ENCODE measurements at places on chromosomes 5 and 9.
A peak's percentile ranks its signal among the peaks of the same experiment; 100 is the strongest.

DNA sequence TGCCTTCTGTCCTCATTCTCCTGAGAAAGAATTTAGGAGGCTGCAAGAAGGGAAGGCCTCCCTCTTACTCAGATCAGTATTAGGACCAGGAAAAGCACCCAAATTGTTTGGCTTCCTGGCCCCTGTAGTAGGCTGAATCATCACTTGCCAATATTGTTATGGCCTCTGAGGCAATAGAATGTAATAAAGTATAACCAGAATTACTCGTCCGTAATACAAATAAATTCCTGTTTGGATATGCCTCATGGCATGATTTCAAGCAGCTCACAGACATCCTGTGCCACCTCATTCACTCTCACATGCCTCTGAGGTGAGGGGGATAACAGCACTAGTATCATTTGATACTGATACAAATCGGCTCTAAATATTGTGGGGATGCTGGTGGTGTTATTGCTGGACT is 427.3 kb downstream of the ISL1 start:
- peak; percentile 26 for DNase-seq

DNA sequence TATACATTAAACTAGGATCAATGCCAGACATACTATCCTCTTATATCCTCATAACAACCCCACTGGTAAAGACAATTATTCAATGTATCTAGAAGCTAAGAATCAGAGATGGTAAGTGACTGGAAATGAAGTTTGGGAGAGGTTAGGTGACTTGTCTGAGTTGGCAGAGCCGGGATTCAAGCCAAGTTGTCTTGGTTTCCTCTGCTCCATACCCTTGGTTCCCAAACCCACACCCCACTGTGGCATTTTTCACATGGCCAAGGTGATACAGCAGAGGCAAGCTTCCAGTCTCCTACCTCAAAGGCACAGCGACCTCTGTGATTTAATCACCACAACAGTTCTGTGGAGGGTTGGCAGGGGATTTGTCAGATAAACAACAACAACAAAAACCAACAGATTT is 34.7 kb upstream of the ADRB2 start:
- DNase-seq, result no peak

DNA sequence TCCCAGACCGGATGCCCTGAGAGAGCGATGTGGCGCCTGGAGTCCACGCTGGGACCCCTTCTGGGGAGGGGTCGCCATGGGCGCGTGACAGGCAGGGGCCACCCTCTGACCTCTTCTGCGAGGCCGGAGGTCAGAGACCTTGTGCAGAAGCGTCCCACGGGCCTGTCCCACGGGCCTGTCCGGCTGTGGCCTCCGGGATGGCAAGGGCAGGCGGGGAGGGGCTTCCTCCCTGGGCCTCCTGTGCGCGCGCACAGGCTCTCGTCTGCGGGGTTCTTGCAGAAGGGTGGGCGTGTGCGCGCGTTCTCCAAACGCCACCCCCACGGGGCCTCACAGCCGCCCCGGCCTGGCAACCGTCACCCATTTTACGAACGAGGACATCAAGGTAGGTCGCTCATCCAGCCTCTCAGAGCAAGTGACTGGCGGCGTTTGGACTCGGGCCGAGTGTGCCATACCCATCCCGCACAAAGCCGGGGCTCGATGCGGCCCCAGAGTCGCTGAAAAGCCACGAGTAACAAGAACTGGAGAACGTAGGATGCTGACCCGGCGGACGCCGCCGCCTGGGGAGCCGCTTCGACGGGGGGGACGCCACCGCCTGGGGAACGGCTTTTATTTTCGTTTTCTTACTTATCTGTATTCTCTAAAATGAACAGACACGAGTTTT is 897 bp downstream of the AHRR start:
- DNase-seq, result no peak

DNA sequence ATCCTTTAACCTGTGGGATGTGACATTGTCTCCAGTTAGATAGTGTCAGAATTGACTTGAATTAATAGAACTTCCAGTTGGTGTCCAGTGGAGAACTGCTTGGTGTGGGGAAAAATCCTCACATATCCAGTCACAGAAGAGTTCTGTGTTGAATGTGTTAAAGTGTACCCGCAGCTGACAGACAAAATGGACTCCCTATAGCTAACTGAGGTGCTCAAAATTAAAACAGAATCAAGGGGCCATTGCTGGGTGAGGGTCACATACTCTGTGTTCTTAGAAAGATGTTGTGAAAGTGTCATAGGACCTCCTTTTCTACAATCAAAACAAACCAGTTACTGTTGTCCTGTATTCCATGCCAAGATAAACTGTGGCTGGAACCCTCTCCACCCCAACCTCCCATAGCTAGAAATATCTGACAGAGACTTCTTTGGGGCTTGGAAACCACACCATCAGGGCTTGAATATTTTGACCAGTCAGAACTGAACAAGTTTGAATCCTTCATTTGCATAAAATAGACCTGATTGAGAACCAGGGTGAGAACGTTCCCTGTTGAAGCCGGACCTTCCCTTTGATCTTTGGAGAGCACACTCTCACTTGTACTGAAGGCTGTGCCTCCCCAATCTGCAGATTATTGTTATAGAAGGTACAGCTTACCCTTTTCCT is 164.0 kb upstream of the ZNF608 start:
- DNase-seq, result no peak

DNA sequence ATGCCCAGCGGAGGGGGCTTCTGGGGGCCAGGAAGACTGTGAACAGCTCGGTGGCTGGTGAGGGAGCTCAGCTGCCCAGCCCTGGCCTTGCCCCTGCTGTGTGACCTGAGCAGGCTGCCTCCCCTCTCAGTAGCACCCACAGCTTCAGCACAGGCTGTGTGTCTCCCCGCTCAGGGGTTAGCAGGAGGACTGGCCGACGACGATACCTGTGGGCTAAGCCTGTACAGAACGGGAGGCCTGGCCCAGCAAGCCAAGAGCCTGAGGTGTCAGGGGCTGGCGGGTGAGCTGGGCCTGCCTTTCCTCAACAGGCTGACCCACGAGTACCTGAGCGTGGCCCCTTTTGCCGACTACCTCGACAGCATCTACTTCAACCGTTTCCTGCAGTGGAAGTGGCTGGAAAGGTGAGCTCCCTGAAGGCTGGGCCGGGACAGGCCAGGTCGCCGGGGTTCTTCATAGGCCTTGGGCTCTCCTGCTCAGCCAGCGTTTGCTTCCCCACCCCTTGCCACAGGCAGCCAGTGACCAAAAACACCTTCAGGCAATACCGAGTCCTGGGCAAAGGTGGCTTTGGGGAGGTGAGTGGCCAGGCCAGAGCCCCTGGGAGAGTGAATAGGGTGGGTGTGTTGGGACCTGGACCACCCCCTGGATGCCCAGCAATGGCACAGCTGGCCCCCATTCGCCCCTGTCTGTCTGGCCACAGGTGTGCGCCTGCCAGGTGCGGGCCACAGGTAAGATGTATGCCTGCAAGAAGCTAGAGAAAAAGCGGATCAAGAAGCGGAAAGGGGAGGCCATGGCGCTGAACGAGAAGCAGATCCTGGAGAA is 6.6 kb downstream of the GRK6 start:
- no peak for DNase-seq

- DNase-seq, result no peak
Observed at GRCh38 chr9:99358668-99359067, 136.6 kb downstream of the SEC61B start.

DNA sequence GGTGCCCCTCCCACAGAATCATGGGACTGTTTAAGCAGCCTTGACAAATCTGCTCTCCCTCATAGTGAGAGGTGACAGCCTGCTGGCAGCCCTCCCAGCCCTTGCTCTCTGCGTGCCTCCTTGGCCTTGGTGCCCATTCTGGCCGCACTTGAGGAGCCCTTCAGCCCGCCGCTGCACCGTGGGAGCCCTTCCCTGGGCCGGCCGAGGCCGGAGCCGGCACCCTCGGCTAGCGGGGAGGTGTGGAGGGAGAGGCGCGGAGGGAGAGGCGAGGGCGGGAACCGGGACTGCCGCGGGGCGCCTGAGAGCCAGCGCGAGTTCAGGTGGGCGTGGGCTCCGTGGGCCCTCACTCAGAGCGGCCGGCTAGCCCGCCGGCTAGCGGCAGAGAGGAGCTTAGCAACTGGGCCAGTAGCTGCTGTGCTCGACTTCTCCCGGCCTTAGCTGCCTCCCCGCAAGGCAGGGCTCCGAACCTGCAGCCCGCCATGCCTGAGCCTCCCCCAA is 125.9 kb upstream of the MYO10 start:
- peak; percentile 30 for DNase-seq

- no peak for DNase-seq
Observed at GRCh38 chr5:5320062-5320805, 102.2 kb upstream of the ICE1 start.

DNA sequence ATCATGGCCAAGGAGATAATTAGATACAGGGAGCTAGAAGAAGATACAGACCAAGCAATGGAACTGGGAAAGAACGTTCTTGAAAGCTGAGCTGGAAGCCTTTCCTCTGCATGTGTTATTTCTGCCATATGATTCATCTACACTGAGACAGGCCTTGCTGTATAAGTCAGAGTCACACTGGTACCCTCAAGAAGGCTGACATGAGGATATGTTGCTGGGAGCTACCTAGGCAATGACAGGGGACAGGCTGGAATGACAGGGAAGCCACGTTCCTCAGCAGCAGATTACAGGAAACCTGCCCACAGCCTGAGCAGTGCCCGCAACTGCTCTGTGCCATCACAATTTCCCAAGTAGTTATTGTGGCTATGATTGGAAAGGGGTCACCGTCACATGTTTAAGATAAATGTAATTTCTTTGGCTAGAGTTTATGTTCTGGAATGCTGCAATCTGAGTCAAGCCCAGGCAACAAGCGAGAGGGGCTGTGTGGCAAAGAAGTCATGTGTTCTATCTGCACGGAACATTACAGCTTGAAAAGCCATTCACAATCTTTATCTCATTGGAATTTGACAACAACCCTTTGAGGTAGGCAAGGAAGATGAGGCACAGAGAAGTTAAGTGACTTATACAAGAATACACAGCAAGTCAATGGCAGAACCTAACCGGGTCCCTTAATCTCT is 108.2 kb downstream of the TTLL11 start:
- DNase-seq, result no peak

GRCh38 chr9:131441441-131441840 is 47.6 kb downstream of the PRRC2B start:
- no peak for DNase-seq

DNA sequence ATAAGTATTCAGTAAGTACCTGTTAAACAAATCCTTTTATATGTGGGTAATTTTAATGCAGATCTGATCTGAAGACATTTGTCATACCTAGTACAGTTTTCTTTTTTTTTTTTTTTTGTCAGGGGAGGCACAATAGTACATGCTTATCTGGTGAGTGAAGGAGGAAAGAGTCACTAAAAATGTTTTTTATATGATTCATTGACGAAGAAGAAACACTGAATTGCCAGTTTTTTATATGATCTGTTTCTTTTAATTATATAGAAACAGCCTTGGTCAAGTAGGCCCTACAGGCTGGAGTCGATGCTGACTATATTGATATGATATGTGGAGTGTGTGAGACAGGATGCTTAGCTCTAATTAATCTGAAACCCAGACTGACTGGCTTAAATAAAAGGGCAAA is 315.2 kb downstream of the PSAT1 start:
- no peak for DNase-seq

GRCh38 chr9:93951655-93952118 is 3.5 kb downstream of the BARX1 start:
- no peak for DNase-seq

- DNase-seq, result no peak
Observed at GRCh38 chr5:180471866-180472265, 22.3 kb upstream of the CNOT6 start.

- DNase-seq, result no peak
Observed at GRCh38 chr5:172859966-172860365, 25.9 kb downstream of the ERGIC1 start.

GRCh38 chr9:126721564-126721981 is 83.3 kb upstream of the ZBTB43 start:
- DNase-seq, result no peak

DNA sequence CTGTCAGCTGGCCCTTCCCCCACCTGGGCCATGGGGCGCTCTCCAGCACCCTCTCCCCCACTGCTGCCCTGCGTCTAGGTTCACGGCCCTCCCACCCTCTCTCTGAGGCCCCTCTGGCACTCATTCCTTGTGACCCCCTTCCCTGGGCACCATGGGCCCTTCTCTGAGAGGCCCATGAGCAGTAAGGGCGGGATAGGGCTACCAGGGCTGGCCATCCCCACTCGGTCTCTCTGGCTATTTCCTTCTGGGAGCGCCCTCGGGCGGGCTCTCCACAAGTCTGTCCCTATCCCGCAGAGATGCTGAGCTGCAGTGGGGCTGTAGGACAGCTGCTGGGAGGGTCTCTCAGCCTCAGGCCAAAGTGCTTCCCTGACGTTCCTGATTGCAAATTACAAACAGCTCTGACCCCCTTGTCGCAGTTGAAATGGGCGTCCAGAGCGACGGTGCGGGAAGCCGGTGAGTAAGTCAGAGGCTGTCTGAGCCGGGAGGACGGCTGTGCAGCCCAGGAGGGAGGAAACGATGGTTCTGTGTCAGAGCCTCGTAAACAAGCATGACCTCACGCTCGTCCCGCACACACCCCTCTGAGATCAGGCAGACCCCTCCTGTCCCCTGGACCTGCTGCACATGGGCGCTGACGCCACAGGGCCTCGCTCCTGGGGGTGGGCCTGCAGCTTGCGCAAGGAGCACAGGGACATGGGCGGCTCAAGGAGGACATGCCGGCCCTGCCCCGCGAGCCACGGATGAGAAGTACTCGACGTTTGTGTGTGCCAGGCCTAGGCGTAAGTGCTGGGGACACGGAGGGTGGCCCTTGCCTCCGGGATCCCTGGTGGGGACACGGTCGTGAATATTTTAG is 36.3 kb upstream of the GFPT2 start:
- DNase-seq, result no peak

DNA sequence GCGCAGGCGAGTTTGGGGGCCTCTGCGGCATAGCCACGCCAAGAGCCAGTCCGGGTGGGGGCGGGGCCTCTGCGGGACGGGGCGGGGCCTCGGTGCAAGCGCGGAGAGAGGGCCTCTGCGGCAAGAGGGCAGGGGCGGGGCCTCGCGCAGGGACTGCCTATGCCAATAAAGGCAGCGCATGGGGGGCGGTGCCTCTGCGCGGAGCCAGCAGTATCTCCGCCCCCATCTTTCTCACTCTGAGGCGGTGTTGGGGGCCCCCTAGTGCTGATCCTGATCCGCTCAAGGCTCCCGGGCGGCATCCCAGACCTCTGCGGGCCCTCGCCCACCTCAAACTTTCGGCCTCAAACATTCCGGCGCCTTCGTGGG is 9.2 kb upstream of the GPRIN1 start:
- peak; percentile 62 for DNase-seq
